HFFc6 (cell line): ENCODE measurements at places on chromosomes 6 and 20. TPM values are rescaled to one million over a fixed set of nuclear protein-coding genes. Genes with fewer than 3 reads are reported as not detected.

ARHGAP40 gene
- 0.66 TPM in 1 of 2 replicates, not detected in the other for total RNA-seq

LPA gene
- total RNA-seq, result not detected in 3 replicates

SEMG1 gene
- total RNA-seq, result not detected in 3 replicates

SPINT4 gene
- not detected in 3 replicates for total RNA-seq

AVP gene
- not detected in 2 replicates for total RNA-seq

SYTL3 gene
- total RNA-seq, result 4.1 and 4.6 TPM in 2 replicates

RNF39 gene
- total RNA-seq, result not detected in 3 replicates

KIF25 gene
- not detected in 3 replicates for total RNA-seq

BIRC7 gene
- not detected in 3 replicates for total RNA-seq

WFDC10B gene
- not detected in 3 replicates for total RNA-seq

ASIP gene
- total RNA-seq, result not detected in 3 replicates

GTSF1L gene
- total RNA-seq, result not detected in 3 replicates

ENTPD6 gene
- 46.1 to 50.2 TPM (median 46.2 TPM) in 3 replicates for total RNA-seq

TMEM244 gene
- total RNA-seq, result not detected in 3 replicates
